ENCODE measurements at places on chromosomes 16 and 17.
A peak's percentile ranks its signal among the peaks of the same experiment; 100 is the strongest.

GRCh38 chr17:33667052-33667509, 374.0 kb upstream of the ASIC2 start:
- no peak for DNase-seq

GRCh38 chr17:14061666-14062560, 7.4 kb upstream of the COX10 start:
- DNase-seq = no peak

GRCh38 chr17:16477666-16478065, 14.3 kb downstream of the LRRC75A start:
- DNase-seq = no peak

GRCh38 chr17:36818134-36818825, 119.0 kb upstream of the LHX1 start:
- DNase-seq = no peak

GRCh38 chr16:76478105-76478504, 200.9 kb downstream of the CNTNAP4 start:
- no peak for DNase-seq

GRCh38 chr17:2780256-2780655, 16.0 kb upstream of the RAP1GAP2 start:
- DNase-seq = no peak

GRCh38 chr17:6314311-6314710, 120.6 kb downstream of the AIPL1 start:
- DNase-seq = no peak

GRCh38 chr16:74766729-74767128, 7.9 kb downstream of the FA2H start:
- DNase-seq = no peak

GRCh38 chr17:38663125-38663751, 11.5 kb downstream of the EPOP start:
- peak; percentile 88 for DNase-seq

DNA sequence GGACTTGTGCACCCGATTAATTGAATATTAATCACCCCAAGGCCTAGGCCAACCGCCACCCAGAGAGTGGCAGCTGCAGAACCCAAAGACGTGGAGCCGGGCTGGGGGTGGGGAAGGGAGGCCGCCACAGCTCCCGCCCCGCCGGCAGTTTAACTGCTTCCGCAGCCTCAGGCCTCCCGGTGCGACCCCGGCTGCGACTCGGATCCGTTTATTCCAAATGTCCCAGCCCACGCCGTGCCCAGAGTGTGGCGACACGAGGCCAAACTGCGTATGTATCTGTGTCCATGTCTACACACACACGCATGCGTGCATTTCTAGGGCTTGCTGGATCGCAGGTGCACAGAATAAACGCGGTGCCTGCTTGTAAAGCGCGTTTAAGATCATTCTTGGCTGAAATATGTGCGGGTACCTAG, 802 bp upstream of the TOB1 start:
- DNase-seq = peak; percentile 91

- no peak for DNase-seq
Measured at GRCh38 chr17:64264891-64265290, 1.8 kb upstream of the TEX2 start.

DNA sequence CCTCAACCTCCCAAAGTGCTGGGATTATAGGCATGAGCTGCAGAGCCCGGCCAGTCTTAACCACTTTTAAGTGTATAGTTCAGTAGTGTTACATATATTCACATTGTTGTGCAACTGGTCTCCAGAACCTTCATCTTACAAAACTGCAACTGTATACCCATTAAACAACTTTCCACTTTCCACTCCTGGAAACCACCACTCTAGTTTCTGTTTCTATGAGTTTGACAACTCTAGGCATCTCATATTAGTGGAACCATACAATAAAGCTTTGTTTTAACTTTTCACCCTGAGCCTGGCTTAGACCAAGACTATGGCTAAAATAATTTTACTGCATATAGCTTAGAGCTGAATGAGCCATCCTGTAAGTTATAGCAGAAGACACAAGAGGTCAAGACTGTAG, 108.0 kb upstream of the GOT2 start:
- no peak for DNase-seq

DNA sequence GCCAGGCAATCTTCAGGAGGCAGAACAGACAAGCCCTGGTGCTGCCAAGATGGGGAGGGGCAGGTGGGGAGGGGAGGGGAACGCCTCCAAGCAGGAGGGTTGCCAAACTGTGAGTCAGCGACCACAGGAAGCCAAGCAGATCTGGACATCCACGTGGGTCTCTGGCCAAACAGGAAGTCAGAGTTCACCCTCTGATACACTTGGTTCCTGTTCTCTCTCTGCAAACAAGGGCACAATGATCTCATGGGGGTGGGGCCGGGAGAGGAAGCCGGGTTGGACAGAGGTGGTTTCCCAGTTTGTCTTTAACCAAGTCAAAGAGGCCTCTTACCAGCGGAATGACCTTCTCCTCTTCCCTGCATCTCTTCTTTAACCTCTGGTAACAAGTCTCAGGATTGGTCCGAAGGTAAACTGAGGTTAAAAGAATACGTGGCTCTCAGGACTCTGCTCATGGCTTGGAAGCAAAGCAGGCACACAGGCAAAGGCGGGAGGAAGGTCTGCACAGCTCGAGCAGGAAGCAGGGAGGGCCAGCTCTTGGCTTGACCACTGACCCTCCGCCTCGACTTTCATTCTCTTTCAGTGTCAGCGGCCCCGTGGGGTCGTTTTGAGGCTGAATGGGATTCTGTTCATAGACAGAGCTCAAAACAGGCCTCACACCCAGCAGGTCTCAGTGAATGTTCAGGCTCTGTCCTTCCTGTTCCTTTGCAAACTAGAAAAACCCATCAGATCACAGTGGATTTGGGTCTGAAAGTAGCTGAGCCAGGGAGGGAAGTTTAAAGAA, 32.9 kb downstream of the TK2 start:
- peak; percentile 93 for DNase-seq

- no peak for DNase-seq
Measured at GRCh38 chr16:69404275-69404805, 18.5 kb upstream of the TERF2 start.

DNA sequence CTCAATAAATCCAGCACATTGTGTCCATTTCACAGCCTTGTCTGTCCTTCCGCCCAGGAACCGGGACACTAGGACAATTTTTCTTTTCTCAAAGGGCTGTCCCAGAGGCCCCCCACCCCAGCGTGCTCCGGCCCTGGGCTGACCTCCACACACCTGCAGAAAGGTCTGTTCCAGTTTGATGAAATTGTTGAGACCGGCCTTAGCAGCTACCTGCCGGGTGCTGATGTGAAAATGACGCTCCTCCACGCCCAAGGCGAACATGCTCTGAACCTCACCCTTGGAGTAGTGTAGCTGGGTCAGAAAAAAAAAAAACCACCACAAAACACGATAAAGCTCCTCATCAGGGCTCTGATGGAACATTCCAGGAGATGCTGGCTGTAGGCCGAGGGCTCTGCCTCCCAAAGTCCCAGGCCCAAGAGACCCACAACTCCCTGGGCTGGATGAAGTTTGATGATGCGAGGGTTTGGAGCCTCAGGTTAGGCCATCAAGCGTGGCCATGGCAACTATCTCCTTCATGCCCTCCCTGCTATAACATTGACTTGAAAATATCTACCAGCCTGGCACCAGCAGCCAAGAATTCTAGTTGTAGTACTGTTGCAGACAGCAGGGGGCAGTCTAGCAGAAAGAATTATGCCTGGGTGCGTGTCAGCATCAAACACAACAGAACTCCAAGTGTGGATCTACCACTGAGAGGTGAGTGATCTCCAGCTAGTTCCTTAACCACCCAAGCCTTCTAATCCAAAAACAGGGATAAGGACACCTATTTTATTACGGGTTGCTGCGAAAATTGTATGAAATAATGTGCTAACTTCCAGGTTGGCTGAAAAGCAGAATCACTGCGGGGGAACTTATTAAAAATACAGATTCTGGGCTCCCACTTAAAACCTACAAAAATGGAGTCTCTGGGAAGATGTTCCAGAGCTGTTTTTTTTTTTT, 62.1 kb downstream of the RMI2 start:
- peak; percentile 27 for DNase-seq

DNA sequence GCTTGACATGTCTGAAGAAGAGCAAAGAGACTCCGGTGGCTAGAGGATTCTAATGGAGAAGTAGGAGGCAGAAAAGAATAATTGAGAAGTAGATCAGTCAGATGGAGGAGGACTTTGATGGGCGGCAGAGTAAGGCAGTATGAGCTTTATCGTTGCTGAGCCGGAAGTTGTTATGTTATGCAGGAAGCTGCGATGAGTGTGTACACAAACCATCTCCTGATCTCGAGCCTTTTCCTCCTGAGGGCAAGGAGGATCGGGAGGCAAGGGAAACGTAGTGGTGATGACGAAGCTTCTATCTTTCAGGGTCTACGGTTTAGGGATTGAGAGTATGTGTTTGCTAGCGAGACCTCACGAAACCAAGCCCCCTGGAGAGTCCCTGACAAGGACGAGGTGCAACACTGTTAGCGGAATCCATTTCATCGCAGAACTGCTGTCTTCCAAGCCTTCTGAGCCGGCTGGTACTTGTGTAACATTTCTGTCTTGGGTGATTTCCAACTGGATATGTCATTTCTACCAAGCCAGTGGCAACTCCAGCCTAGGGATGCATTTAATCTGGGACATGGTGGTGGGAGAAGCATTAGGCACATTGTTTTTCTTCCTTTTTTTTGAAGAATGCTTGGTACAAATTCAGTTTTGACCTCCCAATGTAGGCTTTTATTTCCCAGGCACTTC, 45.5 kb downstream of the RBFOX1 start:
- DNase-seq = no peak

GRCh38 chr16:67155295-67156142, 4.2 kb downstream of the TRADD start:
- peak; percentile 74 for DNase-seq

GRCh38 chr17:64162554-64162953, 32.6 kb upstream of the ERN1 start:
- no peak for DNase-seq

GRCh38 chr16:66522816-66523590, 26.9 kb downstream of the TK2 start:
- no peak for DNase-seq

DNA sequence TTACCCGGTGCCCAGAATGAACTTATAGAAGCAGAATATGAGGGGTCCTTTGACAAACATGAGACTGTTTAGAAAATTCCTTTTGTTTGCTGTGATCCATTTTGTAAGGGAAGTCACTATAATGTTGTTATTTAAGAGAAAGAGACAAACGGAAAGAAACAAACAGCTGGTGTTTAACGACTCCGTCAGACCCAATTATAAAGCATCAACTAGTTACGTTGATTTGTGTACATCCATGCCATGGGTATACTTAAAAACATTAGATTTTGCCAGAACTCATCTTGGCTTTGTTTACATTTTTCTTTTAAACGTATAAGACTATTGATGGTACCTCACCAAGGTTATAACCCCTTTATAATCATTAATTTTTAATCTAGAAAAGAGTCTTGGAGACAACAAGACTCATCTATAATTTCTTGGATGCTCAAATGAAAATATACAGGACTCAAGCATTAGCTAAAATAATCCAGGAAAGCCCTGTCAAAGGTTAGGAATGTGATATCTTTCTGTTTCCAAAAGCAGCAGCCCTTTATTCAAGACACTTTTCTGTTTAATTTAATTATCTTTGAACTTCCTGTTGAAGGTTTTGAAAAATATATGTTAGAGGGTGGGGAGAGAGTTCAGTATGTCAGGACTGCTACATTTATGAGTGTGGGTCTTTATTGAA, 331.7 kb downstream of the WWOX start:
- no peak for DNase-seq

DNA sequence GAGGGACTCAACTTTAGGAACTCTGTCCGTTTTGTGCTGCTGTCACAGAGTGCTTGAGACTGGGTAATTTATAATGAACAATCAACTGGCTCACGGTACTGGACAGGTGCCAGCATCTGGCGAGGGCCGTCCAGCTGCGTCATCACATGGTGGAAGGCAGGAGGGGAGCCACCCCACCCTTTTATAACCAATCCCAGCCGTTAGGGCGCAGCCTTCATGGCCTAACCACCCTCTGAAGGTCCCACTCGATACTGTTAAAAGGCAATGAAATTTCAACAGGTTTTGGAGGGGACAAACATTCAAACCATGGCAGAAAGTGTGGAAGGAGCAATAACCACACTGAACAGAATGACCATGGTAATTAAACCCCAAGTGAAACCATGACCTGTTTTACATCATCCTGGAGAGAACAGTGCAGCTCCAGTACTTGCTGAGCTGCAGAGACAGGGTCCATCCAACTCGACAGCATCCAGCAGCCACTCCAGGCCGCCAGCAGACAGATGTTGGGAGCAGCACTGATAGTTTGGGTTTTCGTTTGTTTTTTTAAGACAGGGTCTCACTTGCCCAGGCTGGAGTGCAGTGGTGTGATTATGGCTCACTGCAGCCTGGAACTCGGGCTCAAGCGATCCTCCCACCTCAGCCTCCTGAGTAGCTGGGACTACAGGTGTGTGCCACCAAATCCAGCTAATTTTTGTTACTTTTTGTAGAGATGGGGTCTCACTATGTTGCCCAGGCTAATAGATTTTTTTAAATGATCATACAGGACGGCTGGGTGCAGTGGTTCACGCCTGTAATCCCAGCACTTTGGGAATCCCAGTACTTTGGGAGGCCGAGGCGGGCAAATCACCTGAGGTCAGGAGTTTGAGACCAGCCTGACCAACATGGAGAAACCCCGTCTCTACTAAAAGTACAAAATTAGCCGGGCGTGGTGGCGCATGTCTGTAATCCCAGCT, 11.0 kb downstream of the CHMP6 start:
- peak; percentile 88 for DNase-seq

GRCh38 chr16:80459331-80459777, 81.4 kb upstream of the DYNLRB2 start:
- DNase-seq = no peak

DNA sequence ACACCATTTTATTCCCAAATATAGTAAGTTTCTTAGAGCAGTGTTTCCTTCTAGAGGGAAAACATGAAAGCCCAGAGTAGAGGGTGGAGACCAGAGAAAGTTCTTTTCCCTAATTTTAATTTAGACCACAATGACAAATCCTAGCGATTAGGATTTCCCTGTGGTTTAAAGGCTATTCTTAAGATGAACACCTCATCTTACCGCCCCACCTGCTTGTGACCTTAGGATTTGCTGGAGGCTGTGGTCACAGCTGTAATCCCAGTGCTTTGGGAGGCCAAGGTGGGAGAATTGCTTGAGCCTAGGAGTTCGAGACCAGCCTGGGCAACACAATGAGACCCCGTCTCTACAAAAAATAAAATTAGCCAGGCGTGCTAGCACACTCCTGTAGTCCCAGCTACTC, 51.1 kb downstream of the GPRC5B start:
- no peak for DNase-seq

- DNase-seq = no peak
Measured at GRCh38 chr17:38428112-38428642, at the start of gene ARHGAP23. Gene ARHGAP23 (plus strand): TSS chr17:38428464. CDS start chr17:38428486, 22 bp downstream.

DNA sequence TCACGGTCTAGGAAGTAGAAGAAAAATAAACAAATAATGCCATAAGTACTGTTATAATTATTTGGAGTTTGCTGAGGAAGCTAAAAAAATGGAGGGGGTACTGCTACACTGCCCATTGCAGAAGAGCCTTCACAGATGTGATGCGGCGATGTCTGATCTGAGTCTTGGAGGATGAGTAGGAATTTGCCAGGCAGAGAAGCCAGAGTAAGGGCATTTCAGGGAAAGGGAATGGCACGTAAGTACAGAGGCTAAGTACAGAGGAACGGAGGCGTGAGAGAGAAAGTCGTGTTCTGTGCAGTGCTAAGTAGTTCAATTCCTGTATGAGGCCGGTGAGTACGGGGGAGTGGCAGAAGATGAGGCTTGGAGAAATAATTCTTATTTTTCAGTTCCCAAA, 741 bp upstream of the GRB2 start:
- DNase-seq = no peak

- no peak for DNase-seq
Measured at GRCh38 chr17:44769230-44769629, 10.4 kb downstream of the ADAM11 start.

Measured in SHP77 (cell line).